ENCODE measurements at places on chromosomes 2 and 18.

DNA sequence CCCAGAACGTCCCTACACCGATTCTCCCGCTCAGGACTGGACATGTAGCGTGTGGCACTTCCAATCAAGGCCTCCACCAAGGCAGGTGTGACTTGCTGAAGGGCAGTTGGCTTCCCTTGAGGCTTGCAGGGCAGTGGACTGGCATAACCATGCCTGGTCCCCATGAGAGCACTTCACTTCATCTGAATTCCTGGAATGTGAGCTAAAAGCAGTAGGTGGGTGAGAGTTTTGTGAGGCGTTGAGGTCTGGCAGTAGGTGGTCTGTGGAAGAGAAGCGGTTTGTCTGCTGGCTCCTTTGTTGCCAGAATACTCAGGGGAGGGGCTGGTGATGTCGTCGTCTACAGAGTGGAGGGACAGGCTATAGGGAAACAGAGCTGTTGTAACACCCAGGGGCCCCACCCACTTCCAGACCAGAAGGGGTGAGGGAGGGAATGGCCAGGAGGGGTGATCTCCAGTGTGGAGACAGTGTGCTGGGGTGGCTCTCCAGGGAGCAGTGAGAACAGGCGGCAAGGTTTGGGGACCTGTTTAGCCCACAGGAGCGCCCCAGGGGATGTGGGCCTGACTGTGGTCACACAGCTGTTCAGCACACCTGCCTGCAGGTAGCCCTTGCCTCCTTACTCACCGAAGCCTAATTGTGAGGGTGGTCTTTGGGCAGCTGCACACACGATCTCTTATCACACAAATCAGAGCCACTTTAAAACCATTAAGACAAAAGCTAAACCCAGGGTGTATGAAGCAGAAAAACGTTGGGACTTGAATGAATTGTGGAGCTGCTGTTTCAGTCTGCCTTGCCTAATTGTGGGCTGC is 21.5 kb upstream of the ALKAL2 start:
- no peak for DNase-seq

DNA sequence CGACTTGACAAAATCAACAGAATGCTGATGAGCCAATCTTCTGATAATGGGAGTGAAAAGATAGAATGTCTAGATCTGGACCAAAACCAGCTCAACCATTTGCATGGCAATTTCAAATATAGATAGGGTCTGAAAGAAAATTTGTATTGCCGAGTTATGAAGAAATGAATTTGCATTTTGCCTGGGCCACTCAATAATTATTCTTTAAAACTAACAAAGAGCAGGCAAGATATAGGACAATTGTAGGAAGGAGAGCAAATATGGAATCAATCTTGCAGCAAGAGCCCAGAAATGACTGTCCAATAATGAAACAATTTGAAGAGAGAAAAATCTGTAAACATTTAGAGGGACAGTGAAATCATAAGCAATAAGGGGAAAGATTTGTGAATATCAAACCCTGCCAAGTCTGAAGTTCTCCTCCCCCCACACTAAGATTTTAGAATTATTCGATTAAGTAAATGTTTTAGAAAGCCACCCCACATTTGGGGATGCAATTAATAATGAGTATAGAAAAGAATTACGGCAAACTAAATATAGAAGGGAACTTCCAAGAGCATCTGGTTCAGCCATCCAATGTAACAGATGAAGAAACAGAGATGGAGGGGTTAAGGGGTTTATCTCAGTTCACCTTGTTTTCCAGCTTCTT is 377.4 kb downstream of the SETBP1 start:
- DNase-seq = no peak

DNA sequence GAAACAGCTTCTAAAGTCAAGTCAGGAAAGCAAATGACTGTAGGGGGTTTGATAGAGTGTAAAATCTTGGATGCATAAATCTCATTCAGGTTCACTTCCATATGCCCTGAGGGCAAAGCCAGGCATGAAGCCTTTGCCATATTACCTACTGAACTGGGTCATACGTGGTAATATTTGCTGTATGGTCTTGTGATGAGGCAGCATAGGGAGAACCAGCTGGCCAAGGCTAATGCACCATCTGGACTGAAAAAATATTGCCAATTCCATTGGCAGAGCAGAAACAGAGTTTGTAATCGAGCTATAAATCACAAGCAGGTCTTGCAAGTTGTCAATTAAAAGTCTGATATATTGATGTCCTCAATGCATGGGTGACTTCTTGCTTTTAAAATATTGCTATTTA is 243.8 kb downstream of the ERBB4 start:
- no peak for DNase-seq

DNA sequence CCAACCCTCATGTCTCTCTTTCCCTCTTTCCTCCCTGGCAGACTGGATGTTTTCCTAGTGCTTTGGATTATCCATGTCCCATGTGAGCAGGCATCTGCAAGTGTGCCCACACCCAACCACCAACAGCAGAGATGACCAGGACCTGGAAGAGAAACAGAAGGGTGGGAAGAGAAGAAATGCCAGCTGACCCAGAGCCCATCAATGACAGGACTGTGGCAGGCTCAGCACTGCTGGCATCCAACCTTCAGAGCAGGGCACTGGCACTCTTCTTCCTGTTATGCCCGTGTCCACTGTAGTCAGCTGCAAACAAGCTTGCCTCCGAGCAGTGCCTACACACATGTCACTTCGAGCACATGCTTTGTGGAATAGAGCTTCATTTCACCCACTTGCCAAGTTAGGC is 121.1 kb downstream of the TANC1 start:
- no peak for DNase-seq

DNA sequence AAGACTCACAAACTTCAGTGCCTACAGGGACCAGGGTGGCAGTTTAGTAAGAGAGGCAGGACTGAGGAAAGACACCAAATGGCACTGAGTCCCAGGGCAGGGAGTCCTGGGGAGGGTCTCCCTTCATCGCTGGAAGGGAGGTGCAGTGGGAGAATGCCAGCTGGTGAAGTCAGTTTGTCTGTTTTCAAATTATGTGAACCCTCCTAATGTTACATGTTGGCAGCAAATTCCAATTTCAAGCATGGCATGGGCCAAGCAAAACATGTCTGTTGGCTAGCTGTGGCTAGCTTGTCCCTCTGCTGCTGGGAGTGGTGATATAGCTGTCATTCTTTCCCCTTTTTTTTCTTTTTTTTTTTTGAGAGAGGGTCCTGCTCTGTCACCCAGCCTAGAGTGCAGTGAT is 55.9 kb upstream of the HAAO start:
- DNase-seq = no peak

GRCh38 chr2:100718065-100718629 is 101.8 kb upstream of the NPAS2 start:
- DNase-seq = no peak

DNA sequence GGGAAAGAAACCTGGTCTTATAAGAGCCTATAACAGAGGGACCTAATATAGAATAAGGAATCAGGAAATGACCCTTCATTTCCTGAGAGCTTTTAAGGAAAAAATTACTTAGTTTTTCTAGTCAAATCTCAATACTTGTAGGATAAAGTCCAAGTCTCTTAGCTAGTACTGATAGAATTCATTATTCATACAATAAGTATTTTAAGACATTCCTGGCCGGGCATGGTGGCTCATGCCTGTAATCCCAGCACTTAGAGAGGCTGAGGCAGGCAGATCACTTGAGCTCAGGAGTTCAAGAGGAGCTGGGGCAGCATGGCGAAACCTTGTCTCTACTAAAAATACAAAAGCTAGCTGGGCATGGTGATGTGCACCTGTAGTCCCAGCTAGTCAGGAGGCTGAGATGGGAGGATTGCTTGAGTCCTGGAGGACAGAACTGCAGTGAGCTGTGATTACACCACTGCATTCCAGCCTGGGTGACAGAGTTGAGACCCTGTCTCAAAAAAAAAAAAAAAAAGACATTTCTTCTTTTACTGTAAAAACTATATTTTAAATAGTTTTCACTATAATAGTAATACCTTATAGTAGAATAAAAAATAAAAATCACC is 3.2 kb downstream of the RAB3GAP1 start:
- DNase-seq = peak; percentile 61

DNA sequence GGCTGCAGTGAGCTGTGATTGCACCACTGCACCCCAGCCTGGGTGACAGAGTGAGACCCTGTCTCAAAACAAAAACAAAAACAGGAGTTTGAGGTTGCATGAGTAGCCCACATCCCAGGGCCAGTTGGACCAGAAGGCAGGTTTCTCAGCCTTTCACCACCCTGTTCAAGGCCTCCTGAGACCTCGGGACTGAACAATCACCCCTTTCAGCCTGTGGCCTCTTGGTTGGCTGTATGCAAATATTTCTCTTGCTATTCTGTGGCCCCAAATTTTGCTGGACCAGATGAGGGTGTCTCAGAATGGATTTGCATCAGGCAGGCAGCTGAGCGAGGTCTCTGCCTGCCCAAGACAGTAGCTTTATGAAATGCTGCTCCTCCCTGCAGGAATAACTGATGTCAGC is 56.9 kb downstream of the DPYSL5 start:
- no peak for DNase-seq

DNA sequence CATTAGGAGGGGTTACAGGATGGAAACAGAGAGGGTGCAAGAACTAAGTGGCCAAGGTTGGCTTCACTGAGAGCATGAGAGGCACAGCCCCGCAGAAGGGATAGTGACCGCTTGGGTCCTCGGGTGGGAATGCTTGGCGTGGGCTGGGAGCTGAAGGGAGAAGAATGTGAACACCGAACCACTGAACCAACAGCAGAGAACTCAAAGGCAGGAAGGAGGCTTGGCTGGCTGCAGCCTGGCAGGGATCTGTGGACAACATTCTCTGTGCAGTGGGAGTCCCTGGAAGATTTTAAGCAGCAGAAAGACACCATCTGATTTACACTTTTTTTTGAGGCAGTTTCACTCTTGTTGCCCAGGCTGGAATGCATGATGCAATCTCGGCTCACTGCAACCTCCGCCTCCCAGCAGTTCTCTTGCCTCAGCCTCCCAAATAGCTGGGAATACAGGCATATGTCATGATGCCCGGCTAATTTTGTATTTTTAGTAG is 33.9 kb downstream of the SOWAHC start:
- peak; percentile 50 for DNase-seq

- no peak for DNase-seq
These were observed 14.7 kb downstream of the CDC42EP3 start for GRCh38 chr2:37656512-37657423.

DNA sequence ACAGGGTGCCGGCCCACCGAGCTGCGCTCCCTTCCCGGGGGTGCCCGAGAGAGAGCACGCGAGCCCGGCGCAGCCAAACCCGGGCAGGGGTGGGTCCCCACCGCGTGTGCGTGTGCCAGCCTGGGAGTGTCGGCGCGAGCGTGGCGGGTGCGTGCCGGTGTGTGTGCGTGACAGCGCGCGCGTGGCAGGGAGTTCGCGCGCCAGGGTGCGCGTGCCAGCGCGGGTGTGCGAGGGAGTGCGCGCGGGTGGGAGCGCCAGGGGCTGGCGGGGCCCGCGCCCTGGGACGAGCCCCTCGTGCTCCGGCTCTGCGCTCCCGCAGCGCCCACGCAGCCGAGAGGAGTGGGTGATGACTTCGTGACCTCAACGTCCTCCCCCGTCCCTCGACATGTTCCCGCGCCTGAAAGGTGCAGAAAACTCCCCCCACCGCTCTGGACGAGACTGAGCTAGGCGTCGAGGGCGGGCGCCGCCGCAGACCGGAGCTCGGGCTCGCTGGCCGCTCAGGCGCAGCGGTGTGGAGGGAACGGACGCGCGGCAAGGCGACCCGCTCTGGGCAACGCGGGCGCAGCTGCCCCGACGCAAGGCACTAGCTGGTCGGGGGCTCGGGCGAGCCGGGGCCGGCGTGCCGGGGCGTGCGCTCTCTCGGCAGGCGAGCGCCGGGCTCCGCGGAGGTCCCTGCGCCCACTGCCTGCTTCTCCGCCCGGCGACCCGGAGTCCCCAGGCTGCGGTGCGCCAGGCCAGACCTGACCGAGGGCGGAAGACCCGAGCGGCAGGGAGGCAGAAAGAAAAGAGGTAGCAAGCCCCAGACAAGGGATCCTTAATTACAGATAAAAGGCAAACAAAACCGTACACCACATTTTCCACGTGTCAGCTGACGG is 582.8 kb downstream of the ZEB2 start:
- no peak for DNase-seq

DNA sequence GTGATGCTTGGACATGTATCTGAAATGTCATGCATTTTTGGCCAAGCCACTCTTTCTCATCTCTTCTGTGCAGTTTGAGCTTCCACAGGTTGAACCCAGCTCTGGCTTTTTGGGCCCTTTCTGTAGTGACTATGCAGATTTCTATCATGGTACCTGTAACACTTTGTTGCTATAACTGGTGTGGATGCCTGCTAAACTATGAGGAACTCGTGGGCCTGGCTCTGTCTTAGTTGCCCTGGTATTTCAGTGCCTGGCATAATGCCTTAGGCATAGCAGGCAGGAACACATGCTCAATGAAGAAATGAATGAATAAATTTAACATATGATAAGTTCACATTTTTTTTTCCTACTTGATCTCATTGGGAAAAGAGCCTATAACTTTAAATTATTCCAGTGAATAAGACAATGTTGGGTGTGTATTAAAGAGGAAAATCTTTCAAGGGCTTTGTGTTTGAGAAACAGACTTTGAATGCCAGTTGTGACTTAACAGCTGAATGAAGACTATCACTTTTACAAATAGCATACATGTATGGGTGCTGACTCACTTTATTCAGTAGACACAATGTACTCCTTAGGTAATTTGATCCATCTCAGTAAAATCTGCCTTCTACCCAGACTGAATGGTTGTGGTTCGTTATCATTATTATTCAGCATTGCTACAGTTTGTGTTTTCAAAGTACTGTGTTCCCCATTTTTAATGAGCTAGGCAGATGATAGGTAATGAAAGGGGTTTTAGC is 86.4 kb upstream of the MAP4K3 start:
- DNase-seq = peak; percentile 72
